ENCODE measurements at places on chromosomes 1 and 21. TPM values are rescaled to one million over a fixed set of nuclear protein-coding genes. Genes with fewer than 3 reads are reported as not detected.

DNA sequence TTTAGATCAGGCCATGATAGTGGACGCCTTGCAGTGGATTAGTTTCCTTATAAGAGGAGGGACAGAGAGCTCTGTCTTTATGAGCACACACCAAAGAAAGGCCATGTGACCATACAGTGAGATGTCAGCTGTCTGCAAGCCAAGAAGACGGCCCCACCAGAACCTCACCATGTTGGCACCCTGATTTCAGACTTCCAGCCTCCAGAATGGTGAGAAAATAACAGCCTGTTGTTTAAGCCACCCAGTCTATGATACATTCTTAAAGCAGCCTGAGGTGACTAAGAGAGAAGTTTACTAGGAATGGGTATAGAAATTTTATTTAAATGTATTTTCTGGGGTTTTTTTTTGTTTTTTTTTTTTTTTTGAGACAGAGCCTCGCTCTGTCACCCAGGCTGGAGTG is 29.5 kb downstream of the L1TD1 start:
- no peak for DNase-seq

- DNase-seq: no peak
These were observed 126.2 kb downstream of the TLR5 start for GRCh38 chr1:223016890-223017289.

DNA sequence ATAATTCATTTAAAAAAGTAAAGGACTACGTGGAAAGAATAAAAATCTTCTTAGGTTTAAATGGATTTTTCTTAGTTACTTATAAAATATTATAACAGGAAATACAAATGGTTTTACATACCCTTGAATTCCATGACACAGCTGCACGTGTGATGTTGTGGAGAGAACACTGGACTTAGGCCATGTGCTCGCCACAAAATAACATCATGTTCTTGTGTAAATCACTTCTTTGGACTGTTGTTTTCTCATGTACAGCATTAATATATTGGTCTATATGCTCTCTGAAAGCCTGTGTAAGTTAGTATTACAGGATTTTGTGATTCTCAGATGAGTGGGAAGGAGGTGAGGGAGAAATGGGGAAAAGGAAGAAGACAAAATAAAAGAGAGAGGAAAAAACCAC is 228.2 kb downstream of the DNM3 start:
- no peak for DNase-seq

DNA sequence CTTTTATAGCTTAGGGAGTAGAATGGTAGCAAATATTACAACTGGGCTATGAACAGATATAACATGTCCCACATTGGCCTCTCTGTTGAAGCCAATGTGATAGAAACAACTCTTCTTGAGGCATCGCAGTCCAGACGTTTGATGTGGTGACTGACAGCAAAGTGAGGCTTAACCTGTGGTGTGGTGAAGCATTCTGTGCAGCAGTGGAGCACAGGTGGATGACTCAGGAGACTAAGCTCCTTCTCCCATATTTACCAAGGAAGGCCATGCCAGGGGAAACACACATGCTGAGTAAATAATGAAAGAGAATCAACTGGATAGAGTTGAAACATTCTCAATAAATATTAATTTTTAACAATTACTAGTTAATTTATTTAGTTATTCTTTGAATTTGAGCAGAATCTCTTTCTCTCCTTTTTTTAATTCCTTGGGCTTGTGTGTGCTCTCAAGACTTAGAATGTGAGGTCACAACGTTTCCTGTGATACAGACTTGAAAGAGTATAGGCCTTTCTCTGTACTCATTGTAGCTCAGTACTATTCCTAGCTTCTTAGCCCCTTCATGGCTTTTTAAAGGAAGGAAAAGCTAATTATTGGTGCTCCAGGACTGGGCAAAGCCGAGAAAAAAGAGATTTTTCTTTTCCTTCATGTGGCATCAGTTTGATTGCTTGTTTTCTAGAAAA is 17.6 kb downstream of the CRB1 start:
- no peak for DNase-seq

DNA sequence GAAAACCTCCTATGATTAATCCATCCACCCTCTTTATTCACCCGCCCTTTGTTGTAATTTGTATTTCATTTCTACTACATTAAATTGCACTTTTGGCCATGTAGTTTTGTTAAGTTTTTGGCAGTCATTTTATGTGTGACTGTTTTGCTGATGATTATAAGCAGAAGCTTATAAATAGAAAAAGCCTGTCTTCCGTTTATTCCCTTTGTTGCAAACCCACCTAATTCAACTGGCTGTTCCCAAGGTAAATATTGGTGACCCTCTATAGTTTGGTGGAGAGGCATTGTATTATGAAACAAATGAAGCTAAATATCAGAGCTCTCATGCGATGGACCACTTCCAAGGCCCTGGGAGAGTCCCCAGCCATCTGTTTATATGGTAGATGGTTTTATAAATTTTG is 36.7 kb upstream of the IGSF3 start:
- no peak for DNase-seq

GRCh38 chr1:178629252-178630154 is 95.5 kb upstream of the RALGPS2 start:
- no peak for DNase-seq

DNA sequence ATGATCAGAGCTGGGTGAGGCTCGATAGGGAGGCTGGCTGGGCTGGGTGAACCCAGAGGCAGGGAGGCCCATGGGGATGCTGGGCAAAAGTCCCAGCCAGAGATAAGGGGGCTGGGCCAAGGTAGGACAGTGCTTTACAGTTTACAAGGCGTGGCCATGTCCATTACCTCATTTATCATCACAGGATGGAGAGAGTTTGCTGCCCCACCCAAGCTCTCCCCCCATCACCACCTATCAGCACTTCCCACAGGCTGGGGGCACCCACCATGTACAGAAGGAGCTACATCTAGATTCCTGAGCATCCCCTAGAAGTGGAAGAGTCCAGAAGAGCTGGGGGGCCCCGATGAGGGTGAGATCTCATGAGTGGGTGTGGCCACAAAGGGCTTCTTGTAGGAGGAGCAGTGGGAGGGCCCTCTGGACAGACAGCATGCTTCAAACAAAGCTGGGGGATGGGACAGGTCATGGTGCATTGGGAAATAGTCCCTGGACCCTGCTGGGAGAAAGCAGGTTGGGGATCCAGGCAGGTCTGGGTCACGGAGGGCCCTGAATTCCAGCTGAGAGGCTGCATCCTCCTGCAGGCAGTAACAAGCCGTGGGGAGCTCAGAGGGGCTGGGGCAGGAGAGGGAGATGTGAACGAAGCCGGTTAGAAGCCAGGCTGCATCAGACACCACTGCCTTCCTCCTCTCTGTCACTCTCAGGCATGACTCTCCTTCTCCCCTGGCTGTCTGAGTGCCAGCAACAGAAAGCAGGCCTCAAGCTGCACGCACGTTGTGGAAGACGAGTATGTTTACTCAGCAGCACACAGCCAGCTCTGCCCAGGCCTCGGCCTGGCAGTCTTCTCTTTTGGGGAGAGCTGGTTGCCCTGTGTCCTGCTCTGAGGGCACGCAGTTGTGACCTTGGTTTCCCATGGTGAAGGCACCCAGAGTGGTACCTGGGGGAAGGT is 202.3 kb downstream of the HIVEP3 start:
- no peak for DNase-seq

DNA sequence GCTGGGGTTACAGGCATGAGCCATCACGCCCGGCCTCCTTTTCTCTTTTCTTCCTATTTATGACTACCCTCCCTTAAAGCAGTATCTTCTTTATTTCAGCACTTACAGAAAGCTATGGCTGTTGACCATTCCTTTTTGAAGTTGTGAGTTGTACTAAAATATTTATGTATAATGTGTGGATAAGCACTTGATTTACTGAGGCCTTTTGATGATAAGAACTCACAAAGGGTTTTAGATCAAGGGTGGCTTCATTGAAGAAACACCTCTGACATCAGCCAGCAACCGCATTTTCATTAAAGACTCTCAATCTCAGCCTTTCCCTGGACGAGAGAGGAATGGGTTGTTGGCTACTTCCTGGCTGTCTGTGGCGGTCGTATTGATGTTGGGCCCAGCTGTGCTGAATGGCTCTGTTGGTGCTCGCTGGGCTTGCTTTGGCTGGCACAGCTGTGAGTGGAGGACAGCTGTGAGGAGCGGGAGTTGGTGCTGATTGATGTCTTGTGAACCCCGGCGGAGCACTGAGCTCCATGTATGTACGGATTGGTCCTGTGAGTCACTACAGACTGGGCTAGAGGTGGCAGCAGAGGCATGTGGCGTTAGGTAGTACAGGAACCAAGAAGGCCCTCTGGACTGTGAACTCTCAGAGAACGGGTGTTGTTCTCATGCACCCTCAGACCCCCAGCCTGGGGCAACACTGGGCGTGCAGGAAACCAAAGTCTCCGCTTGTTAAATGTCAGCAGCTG is 208.8 kb downstream of the KIF26B start:
- no peak for DNase-seq

GRCh38 chr1:46583494-46583893 is 20.6 kb downstream of the MKNK1 start:
- DNase-seq: no peak

DNA sequence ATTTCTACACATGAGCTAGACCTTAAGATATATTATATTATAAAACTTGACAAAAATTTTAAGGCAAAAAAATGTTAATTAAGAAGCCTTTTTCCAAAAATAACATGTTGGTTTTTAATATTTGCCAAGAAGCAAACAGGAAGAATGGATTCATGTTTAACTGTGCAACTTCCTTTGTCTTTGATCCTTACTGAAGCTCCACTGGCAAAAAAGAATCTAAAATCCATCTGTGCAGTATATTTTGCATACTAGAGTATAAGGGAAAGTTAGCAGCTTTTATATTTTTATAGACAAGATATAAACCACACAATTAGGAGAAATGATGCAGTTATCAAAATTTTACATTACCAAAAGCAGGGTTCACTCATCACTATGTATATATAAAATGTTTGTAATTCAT is 76.9 kb upstream of the RGS18 start:
- no peak for DNase-seq

DNA sequence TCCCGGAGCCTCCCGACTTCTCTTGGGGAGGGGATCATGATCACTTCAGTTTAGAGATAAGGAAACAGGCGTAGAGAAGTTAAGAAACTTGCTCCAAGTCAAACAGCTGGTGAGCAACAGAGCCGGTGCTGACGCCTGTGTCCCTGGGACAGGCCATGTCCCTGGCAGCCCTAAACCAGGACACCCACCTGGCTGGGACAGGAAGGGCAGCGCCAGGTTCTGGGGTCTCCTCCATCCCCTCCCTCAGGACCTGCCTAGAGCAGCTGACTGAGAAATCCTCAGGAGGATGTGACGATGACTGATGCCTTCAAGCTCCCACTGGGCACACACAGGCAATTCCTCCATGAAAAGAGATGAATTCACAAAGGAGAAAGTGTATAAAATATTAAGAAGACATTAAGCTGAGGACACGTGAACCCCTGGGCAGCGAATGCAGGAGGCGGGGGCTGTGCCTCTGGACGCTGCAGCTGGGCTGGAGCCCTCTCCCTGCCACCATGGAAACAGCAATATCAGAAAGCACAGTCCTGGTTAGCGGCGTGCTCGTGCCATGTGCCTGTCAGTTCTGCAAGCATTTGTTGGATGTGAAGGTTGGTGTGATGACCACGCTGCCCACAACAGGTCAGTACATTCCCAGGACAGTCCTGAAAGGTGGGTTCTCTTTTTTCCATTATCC is 40.1 kb upstream of the C1orf174 start:
- DNase-seq: no peak

GRCh38 chr1:203632941-203633340 is 6.3 kb downstream of the ATP2B4 start:
- DNase-seq: no peak

DNA sequence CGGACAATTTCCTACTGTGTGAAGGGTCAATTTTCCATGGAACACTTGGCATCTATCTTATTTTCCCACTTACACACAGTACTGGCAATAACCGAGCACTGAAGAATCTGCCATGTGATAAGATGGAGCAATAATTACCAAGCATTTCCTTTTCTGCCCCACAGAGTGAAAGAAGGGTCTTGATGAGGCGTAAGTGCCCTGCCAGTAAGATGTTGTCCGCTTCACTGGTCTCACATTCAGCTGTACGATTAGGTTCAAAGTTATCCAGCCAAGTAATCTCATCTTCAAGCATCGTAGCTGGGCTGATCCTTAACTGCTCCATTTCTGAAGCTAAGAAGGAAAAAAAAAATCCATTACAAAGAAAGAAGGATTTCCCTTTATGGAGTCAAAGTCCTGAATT is 67.8 kb downstream of the PCSK9 start:
- no peak for DNase-seq

- DNase-seq: no peak
These were observed 659.9 kb downstream of the KCNT2 start for GRCh38 chr1:195948123-195948895.

GRCh38 chr1:45796946-45797345 is 6.5 kb upstream of the MAST2 start:
- no peak for DNase-seq

GRCh38 chr1:53582211-53583020 is 123.2 kb downstream of the DMRTB1 start:
- DNase-seq: peak; percentile 55

The LMX1A gene
- total RNA-seq: not detected

The RAD54L gene
- total RNA-seq: 9.7 TPM

The FCGR2B gene
- total RNA-seq: not detected

The TFF2 gene
- not detected for total RNA-seq

The PGBD2 gene
- total RNA-seq: 5.8 TPM

The SEC16B gene
- 25.5 TPM for total RNA-seq
